ENCODE measurements at places on chromosomes 7 and 10.

- DNase-seq = no peak
These were observed 47.7 kb downstream of the SHOC2 start for GRCh38 chr10:110967009-110967630.

DNA sequence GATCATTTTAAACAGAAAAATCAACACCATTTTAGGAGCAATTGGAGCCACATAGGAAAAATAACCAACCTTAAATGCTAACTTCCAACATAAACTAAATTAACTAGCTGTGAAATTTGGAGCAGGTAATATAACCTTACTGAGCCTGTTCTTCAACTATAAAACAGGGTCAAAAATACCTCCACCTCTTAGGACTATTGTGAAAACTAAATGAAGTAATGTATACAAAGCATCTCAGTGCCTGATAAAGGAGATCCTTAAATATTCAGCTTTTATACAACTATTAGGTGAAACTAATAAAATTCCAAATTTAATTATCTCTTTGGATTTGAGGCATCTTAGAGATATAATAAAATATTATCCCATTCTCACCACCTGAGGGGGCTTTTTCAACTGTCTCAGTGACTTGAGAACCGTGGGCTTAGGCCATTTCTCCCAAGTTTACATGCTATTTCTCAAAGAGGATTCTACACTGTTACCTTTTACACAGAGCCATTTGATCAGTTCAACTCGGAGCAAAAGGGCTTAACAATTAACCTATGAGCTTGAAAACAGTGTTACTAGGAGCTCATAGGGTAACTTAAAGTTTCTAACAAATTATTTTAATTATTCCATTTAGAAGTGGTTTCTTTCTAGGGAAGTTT, 165.0 kb upstream of the ASAH2 start:
- DNase-seq = no peak

DNA sequence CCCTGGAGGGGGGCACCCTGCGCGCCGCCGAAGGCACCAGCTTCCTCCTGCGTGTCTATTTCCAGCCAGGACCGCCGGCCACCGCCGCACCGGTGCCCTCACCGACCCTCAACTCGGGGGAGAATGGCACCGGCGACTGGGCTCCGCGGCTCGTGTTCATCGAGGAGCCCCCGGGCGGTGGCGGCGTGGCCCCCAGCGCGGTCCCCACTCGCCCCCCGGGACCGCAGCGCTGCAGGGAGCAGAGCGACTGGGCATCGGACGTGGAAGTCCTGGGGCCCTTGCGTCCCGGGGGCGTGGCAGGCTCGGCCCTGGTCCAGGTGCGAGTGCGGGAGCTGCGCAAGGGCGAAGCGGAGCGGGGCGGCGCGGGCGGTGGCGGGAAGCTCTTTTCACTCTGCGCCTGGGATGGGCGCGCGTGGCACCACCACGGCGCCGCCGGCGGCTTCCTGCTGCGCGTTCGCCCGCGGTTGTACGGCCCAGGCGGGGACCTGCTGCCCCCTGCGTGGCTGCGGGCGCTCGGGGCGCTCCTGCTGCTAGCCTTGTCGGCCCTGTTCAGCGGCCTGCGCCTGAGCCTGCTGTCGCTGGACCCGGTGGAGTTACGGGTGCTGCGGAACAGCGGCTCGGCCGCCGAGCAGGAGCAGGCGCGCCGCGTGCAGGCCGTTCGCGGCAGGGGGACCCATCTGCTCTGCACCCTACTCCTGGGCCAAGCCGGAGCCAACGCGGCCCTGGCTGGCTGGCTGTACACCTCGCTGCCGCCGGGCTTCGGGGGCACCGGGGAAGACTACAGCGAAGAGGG, 594 bp downstream of the CNNM1 start:
- DNase-seq = no peak

DNA sequence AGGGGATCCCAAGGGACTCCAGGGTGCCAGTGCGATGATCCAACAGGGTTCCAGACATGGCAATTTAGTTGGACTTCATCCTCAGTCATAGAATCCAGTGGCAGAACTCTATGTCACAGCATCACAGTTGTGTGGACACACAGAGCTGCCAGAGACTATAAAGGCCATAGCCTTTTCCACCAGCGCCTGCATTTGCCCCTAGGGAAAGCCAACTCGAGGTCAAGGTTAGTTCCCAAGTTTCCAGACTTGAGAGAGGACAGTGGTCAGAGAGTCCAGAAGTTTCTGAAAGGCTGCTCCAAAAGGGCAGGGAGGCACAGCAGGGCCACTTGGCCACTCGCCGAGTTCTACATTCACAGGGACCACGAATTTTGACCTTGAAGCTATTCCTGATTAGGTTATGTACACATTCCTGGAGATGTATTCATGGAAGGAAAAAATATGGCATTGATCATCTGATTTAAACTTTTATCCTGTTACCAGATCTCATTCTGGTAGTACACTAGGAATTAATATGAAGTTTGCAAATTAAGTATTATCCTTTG, 170.1 kb downstream of the KCNMA1 start:
- no peak for DNase-seq

Measured in suprapubic skin (tissue), 4 donors.